ENCODE measurements at places on chromosomes 1 and 21.

DNA sequence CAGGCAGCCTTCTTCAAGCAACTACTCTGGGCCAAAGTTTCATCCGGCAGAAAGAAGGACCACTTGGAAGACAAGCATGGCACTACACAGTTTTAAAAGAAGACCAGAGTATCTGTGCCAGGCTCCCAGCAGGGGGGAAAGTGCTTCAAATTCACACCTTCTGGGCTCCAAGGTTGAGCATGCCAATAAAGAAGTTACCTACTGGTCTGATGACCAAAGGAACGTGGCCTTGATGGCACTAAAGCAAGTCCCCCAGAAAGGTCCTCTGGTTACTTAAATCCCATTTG is 73.5 kb downstream of the CD46 start:
- no peak for DNase-seq

GRCh38 chr1:240712014-240712731 is 100.2 kb upstream of the GREM2 start:
- DNase-seq = no peak

DNA sequence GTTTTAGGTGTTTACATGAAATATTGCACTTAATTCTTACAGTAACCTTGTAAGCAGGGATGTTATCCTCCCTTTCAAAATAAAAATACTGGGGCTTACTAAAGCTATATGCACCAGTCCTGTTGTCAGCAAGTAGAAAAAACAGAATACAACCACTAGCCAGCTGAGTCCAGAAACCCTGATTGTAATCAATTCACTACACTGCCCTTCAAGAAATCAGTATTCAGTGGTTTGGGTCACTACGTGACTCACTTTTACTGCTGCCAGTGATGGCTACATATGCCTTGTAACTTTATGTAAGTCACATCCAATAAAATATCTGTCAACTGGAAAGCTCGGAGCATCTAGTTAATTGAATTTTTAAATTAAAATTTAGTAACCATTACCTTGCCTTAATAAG is 376.3 kb upstream of the DEPDC1 start:
- no peak for DNase-seq

DNA sequence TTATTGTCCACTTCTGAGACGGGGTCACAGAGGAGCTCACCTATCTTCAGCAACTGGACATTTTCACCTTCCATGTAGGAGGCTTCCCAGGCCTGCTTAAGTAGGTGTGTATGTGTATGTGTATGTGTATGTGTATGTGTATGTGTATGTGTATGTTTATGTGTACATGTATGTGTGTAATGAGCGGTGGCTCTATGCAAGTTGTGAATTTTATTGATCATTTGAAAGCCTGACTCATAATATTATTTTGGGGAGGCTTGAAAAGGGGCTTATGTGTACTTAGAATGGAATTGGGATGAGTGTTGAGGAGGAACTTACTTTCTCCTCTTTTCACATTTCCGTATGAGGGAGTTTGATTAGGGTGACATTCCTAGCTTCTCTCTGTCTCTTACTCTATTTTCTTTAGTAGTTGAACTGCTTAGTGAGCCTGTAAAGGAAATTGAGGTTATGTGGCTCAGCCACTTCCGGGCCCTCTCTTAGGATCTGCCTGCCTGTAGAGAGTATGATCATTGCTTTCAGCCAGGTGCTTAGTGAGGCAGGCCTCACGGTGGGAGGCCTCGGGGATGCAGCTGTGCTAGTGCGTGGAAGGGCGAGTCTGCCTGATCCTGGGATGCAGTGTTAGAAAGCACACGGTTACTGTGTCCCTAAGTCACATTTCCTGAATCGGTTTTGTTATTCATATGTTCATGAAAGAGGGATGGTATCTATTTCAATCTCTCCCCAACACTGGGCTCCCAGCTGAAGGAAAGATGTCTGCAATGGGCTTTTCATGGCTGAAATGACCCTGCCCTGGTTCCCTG is 61.0 kb downstream of the IER5 start:
- no peak for DNase-seq

DNA sequence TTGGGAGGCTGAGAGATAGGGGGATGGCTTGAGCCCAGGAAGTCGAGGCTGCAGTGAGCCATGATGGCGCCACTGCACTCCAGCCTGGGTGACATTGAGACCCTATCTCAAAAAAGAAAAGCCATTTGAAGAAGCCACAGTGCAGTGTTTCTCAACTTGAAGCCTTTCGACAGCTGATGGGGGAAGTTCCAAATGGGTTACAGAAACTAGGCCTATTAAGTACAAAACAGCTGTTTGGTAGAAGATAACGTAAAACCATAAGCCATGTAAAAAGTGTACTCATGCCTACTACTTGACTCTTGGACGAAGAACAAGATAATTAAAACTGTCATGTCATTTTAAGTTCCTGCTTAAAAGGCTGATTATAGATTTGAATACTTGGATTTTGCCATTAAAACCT is 16.6 kb downstream of the COPA start:
- no peak for DNase-seq

DNA sequence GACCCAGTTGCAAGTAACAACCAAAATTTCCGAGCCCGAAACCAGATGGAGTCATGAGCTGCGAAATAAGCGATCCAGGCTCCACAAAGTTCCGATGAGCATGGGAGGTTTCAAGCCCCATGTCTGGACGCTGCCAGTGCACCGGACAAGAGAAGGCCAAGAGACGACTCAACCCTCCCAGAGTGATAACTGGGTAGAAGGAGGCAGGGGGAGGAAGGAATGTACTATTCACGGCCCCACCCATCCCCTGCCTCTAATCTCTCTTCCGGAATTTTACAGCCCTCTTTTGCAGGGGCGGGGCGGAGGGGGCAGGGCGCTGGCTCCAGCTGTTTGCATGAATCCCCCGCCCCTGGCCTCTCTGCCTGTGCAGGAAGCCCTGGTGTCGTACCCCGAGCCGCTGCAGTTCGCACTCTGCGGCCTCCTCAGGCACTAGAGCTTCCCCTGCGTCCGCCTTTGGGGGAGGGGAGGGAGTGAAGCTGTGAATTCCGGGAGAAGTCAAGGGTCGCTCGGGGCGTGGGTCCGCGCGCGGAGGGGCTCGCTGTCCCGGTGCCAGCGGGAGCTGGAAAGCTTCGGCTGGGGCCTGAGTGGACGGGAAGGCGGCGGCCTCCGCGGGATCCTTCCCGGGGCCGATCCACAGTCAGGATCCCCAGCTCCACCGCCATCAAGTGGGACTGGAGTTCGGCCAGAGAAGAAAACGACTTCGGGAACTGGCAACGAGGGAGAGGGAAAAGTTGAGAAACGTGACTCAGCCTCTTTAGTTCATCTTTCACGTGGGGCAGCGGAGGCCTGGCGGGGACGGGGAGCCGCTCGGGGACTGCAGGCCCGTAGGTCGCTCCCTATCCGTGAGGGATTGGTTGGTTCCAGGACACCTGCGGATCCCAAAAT is 6.3 kb upstream of the PTP4A2 start:
- peak; percentile 94 for DNase-seq

GRCh38 chr1:232940262-232940661 is 10.1 kb upstream of the NTPCR start:
- DNase-seq = no peak

- peak; percentile 58 for DNase-seq
These were observed 1.4 kb downstream of the LRRC41 start for GRCh38 chr1:46301808-46302640.

DNA sequence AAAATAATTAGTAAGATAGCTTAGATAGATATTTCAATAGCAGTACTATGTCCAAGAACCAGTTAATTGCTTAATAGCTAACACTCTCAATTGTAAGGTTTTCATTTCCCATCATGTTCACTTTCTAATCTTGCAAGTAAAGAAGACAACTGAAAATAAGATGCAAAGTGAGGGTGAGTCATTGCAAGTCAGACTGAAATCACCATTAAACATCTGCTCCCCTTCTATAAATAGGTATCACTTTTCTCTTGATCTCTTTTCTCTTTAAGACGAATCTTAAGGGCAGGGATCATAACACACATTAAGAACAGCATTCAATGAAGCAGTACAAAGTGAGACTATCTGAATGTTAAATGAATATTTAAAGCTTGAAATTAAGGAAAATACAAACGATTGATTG is 40.4 kb downstream of the UBR4 start:
- no peak for DNase-seq

DNA sequence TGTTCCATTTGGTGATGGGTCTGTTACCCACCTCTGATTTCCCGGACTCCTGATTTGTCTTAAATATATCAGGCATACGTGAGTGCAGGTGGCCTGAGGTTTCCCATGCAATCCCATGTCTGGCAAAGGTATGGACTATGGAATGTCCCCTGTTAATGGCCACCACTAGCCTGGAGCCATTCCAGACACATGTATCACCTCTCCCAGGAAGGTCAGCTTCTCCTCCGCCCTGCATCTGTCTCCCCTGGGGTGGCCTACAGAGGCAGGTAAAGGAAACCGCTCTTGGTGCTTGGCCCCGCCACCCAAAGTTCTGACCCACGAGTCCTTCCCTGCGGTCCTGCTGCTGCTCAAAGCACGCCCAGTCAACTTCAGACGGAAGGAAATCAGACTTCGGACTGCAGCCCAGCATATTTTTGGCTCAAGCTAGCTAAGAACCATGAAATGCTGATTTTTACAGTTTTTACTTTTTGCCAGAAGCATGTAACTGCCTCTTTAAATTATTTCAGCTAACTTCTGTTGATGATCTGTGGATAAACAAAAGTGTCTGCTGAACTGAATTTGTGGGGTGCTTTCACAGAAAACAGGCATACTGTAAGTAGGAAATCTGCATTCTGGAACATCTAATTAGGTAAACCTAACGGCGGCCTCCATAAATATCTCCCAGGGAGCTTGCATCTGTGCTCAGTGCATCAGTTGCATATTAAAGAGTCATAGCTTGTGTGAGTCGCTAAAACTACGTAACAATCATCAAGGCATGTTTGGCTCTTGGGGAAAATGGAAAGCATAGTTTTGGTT is 105.9 kb downstream of the PCP4 start:
- no peak for DNase-seq

- no peak for DNase-seq
These were observed 35.6 kb downstream of the NTPCR start for GRCh38 chr1:232985882-232986526.

DNA sequence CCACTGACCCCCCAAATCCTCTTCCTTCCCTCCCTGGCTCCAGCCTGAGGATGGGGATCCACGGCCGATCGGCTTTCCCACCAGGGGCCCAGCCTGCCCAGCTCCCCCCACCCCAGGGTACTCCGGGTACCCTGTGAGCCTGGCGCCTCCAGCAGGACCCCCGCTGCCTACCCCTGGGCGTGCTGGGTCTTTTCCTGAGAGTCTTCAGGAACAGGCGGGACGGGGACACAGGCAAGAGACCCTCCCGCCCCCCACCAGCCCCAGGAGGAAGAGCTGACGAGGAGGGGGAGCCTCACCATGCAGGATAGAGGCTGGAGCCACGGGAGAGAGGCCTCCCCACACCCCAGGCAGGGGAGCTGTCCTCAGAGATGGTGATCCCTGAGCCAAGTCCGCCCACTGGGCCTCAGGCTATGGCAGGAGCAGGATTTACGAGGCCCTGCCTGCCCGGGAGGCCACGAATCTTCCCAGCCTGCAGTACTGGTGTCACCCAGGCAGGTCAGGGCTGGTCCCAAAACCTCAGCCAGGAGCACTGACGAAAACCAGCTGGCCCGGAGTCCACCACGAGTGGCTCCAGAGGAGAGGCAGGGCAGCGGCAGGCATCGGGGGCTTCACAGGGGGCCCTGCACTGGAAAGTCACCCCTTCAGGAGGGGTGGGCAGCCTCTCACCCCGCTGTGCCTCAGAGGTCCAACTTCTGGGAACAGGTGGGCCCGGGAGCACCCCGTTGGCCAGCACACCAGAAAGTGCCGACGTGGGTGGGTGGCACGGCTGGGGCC is 58.0 kb downstream of the MEGF6 start:
- no peak for DNase-seq

- no peak for DNase-seq
These were observed 16.4 kb downstream of the FOXJ3 start for GRCh38 chr1:42318601-42319000.

DNA sequence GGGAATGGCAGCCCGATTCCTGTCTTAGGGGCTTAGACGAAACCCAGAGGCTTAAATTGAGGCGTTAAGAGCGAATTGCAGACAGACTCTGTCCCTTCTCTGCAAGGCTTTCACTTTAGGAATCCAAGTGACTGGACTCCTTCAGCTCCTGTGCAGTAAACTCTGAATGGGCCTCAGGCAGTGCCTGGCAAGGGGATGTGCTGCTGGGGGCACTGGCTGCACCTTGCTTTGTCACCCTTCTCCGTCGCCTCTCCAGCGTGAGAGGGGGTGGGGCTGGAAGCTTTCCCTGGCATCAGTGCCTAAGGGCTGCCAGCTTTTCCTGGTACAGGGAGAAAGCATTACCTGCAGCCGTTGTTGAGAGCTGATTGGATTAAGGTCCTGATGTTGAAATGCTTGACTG is 39.9 kb upstream of the NFASC start:
- no peak for DNase-seq

DNA sequence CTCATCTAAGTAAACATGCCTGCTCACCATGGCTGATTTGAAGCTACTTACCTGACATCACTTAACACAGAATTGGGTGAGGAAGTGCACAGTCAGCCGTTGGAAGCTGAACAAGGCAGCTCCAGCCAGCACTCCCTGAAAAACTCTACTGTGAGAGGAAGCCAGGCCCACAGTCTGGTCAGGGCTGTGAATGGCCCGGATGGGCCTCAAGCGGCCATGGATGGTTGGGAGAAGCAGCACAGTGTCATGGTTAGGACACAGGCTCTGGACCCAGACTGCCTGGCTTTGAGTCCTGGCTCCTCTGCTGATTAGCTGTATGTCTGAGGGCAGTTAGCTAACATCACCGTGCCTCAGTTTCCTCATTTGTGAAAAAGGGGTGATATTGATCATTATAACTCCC is 267.8 kb downstream of the GRIK3 start:
- DNase-seq = no peak

DNA sequence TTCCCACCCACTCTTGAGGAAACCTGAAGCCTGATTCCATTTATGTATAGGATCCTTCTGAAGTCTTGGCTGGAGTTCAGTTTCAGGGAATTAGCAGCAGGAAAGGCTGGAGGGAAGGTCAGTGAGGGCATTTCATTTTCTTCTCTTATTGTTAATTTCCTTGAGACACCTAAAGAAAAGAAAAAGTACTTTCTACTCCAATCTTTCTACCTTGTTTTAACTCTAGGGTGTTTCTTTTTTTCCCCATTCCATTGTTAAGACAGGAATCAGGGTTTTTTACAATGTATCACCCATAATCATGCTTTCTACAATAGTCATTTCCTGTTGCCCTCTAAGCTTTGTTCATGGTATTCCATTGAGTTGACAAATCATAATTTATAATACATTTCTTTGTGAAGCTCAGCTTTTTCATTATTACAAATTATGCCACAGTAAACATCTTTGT is 27.4 kb downstream of the SNRPE start:
- DNase-seq = peak; percentile 87

- peak; percentile 87 for DNase-seq
These were observed 14.1 kb downstream of the ENTREP3 start for GRCh38 chr1:155241069-155241679.

GRCh38 chr1:227712648-227713047 is 22.5 kb downstream of the JMJD4 start:
- no peak for DNase-seq

DNA sequence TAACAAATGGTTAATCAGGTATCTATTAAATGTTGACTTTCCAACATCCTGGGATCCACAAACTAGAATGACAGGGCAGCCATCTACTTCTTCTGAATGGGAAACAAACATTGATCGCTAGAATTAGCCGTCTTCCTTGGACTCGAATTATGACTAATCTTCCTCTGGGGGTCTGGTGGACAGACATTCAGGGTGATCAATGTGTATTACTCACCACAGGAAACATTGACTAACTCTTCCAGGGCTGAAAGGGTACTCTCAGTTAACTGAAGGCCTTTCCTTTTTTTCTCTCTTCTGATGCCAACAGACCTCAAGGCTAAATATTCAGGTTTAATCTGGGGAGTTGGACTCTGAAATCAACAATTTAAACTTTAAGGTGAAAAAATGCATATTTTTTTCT is 9.5 kb downstream of the NOL9 start:
- peak; percentile 51 for DNase-seq
